ENCODE measurements at places on chromosomes 7 and 10.

DNA sequence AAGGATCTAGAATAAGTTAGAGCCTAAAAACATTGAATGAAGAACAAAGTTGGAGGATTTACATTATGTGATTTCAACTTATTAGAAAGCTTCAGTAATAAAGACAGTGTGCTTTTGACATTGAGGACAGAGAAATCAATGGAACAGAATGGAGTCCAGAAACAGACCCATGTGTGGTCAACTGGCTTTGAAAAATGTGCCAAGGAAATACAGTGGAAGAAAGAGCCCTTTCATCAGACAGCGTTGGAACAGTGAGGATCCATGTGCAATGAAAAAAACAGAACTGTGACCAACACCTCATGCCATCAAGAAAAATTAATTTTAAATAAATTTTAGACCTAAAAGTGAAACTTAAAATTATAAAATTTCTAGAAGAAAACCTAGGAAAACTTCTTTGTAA, 50.6 kb upstream of the LRRC18 start:
- no peak for DNase-seq

DNA sequence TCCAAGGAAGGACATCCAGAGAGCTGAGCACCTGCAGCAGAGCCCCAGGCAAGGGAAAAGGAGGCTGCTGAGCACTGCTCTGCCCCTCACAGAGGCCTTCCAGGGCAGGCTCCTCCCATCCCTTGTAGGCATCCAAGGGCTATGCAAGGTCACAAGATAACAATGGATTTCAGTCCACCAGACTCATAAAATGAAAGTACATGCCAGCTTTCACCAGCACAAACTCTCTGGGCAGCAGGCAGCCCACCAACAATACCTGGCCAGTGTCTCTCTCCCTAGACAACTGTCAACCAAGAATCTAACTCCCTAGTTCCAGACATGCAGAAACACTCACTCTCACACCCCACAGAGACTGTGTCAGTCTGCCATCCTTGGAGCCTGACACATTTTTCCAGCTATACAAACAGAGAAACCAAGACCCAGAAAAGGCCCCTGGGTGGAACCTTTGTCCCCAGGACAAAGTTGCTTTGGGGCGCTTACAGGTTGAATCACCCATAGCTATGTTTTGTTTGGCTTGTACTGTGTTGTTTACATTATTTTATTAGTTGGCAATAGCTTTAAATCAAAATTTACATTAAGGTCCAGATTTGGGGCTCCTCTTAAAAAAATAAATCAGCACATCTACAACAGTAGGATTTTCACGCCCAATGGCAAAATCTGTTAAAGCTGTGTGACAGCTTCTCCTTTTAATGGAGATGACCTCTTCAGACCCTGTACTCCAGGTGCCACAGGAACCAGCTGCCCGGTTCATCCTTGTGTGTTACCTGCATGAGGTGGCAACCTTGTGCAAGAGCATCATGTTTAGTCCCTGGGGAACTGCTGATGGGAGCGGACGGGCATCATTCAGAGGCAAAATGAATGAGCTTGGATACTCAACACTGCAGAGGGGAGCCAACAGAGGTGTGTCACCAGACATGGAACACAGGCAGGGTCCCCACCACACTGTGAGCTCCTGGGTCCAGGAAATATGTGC, 5.2 kb downstream of the GRID1 start:
- DNase-seq = no peak

- no peak for DNase-seq
These were observed 11.2 kb downstream of the ZFYVE27 start for GRCh38 chr10:97748116-97748515.

GRCh38 chr10:45001381-45002148, 842 bp downstream of the ZNF22 start:
- DNase-seq = no peak

DNA sequence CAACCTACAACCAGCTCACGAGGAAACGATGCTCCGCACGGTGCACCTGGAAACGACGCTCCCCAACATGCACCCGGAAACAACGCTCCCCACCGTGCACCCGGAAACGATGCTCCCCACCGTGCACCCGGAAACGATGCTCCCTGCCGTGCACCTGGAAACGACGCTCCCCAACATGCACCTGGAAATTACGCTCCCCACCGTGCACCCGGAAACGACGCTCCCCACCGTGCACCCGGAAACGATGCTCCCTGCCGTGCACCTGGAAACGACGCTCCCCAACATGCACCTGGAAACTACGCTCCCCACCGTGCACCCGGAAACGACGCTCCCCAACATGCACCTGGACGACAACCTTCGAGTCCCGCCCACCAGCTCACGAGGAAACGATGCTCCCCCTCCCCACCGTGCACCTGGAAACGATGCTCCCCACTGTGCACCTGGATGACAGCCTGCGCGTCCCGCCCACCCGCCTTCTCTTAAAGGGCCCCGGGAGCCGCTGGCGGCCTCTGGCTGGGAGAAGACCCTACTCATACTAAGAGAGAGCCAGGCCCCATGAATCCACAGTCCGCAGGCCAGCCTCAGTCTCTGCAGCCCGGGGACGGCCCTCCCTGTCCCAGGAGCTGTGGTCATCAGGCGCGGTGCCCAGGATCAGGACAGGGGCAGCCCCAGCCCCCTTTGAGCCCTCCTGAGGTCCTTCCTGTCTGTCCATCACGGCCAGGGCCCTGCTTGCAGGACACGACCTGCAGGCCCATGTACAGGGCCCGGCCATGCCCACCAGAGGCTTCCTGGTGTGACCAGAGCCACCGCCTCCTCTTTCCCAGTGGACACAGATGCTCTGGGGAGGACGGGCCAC, 98.3 kb downstream of the PDGFA start:
- DNase-seq = no peak
